Small intestine (tissue), 16 donors: ENCODE measurements at places on chromosomes 2 and 18.

DNA sequence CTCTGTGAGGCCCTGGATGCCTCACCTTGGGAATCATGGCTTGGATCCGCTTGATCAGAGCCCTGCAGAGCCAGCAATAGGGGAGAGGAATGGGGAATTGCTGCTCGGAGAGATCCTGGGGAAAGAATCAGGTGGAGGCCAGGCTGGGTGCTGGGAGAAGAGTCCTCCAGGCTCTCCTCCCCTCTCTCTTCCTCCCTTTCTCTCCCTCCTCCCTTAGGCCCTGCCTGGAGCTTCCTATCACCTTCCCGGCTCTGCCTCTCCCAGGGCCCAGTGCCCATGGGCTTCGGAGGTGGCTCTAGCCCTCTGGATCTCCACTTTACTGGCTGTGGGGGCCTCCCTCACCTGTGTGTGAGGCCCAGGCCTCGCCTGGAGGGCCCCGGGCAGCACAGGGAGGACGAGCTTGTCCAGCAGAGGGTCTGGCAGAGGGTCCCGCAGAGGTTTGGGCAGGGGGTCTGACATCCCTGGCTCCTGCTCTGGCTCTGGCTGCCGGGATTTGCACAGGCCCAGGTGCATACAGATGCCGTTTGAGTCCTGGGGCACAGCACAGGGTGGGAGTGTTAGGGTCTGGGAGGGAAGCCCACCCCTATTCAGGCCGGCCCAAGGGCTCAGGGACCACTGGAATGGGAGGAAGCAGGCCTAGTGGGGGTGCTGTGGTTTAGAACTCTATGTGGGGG lies 2.6 kb downstream of the SFTPB start:
- no peak for DNase-seq
- H3K4me3 ChIP-seq = no peak overlapping the region
- no peaks in the 10 kb centered on the region for H3K27me3 ChIP-seq
- peaks cover 3% of the 10 kb centered on the region for H3K36me3 ChIP-seq
- no peak overlapping the region for H3K27ac ChIP-seq

- no peak overlapping the region for H3K27ac ChIP-seq
- no peaks in the 10 kb centered on the region for H3K4me1 ChIP-seq
- DNase-seq = no peak
- no peaks in the 10 kb centered on the region for H3K27me3 ChIP-seq
- no peak overlapping the region for H3K4me3 ChIP-seq
- H3K36me3 ChIP-seq = no peaks in the 10 kb centered on the region
Measured at GRCh38 chr2:215697003-215697402, 261.1 kb upstream of the FN1 start.

- DNase-seq = no peak
- no peaks in the 10 kb centered on the region for H3K27me3 ChIP-seq
- H3K4me1 ChIP-seq = no peaks in the 10 kb centered on the region
- no peaks in the 10 kb centered on the region for H3K36me3 ChIP-seq
- no peak overlapping the region for H3K4me3 ChIP-seq
Measured at GRCh38 chr2:26313446-26313845, 32.5 kb upstream of the SELENOI start.

- no peaks in the 10 kb centered on the region for H3K4me1 ChIP-seq
- no peak for DNase-seq
- no peak overlapping the region for H3K27ac ChIP-seq
- H3K36me3 ChIP-seq = no peaks in the 10 kb centered on the region
Measured at GRCh38 chr2:71791501-71792135, 338.3 kb downstream of the DYSF start.

GRCh38 chr2:169415233-169415748 lies 53.0 kb upstream of the LRP2 start:
- no peaks in the 10 kb centered on the region for H3K4me1 ChIP-seq
- H3K36me3 ChIP-seq = no peaks in the 10 kb centered on the region
- DNase-seq = no peak
- H3K27me3 ChIP-seq = peaks cover 2% of the 10 kb centered on the region
- H3K4me3 ChIP-seq = no peak overlapping the region

- no peak overlapping the region for H3K4me3 ChIP-seq
- H3K4me1 ChIP-seq = no peaks in the 10 kb centered on the region
- no peak overlapping the region for H3K27ac ChIP-seq
- no peaks in the 10 kb centered on the region for H3K36me3 ChIP-seq
- peak; percentile 18 for DNase-seq
Measured at GRCh38 chr18:40935423-40935822, 1019.6 kb upstream of the PIK3C3 start.

GRCh38 chr2:75592030-75592429 lies 31.3 kb upstream of the EVA1A start:
- H3K27me3 ChIP-seq = no peaks in the 10 kb centered on the region
- no peak overlapping the region for H3K27ac ChIP-seq
- no peaks in the 10 kb centered on the region for H3K36me3 ChIP-seq
- H3K4me1 ChIP-seq = no peaks in the 10 kb centered on the region
- H3K4me3 ChIP-seq = no peak overlapping the region
- DNase-seq = no peak

DNA sequence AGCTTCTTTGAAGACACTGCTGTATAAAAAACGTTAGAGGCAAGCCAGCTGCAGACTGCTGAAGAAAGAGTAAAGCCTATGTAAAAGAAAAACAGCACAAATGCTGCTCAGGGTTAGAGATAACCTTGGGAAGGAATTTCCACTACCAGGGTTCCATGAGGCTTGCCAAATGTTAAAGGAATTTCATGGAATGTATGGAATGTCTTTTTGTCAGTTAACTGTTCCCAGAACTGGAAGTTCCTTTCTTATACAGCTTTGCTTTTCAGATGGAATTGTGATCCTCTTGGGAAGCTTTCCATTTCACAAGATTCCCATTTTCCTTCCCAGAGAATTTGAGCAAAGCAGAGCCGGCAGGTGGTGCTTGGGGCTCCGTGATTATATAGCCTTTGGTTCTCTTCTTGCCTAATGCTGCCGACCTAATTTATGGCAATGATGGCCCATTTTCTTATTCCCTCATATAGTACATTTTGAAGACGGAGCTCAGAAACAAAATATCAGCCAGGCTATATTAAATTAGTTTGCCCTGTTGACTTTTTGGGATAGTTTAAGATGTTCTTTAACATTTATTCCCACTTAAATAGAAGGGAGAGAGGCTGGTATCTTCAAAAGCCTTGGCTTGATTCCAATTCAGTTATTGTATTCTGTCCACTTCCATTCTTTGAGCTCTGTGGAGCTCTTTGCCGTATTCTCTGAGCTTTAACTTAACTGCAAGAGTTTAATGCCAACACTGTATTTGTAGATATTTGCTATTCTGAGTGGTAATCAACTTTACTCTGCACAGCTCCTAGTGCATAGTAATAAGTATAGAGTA lies 162.3 kb downstream of the PHLPP1 start:
- H3K4me3 ChIP-seq = no peak overlapping the region
- no peaks in the 10 kb centered on the region for H3K27me3 ChIP-seq
- H3K27ac ChIP-seq = no peak overlapping the region
- no peaks in the 10 kb centered on the region for H3K36me3 ChIP-seq

DNA sequence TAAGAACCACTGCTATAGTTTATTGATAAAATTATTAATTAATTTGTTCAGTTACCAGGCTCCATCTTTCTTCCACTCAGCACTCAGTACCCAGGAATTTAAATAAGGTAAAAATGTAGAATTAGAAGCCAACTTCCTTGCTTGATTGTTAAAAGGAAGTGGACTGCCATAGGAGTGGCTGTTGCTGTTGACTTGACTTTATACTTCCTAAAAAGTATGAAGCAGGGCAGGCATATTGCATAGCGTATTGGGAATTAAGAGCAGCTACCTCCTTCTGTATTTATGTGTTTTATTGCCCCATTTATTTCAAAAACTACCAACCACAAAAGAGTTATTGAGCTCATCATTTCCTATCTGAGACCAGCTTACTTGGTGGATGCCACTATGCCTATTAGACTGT lies 27.9 kb downstream of the PSMD1 start:
- no peaks in the 10 kb centered on the region for H3K27me3 ChIP-seq
- no peak overlapping the region for H3K27ac ChIP-seq
- no peak for DNase-seq
- peaks cover 16% of the 10 kb centered on the region for H3K4me1 ChIP-seq
- H3K36me3 ChIP-seq = peaks cover 42% of the 10 kb centered on the region

DNA sequence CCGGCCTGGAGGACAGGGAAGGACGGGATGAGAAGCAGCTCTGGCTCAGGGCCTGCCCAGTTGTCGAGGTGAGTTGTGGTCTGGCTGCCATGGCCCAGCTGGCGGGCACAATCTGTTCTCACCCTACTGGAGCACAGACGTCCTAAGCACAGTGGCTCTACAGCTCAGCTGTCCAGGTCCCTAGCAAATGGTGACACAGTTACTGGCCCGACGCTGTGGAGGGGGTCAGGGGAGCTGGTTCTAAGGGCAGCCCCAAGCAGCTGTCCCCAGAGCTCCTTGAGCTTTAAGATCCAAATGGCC lies 32.9 kb downstream of the KCNK3 start:
- H3K27me3 ChIP-seq = no peaks in the 10 kb centered on the region
- no peak overlapping the region for H3K4me3 ChIP-seq

- H3K4me3 ChIP-seq = no peak overlapping the region
- no peaks in the 10 kb centered on the region for H3K27me3 ChIP-seq
Measured at GRCh38 chr2:217593732-217594131, 409.1 kb downstream of the TNS1 start.

DNA sequence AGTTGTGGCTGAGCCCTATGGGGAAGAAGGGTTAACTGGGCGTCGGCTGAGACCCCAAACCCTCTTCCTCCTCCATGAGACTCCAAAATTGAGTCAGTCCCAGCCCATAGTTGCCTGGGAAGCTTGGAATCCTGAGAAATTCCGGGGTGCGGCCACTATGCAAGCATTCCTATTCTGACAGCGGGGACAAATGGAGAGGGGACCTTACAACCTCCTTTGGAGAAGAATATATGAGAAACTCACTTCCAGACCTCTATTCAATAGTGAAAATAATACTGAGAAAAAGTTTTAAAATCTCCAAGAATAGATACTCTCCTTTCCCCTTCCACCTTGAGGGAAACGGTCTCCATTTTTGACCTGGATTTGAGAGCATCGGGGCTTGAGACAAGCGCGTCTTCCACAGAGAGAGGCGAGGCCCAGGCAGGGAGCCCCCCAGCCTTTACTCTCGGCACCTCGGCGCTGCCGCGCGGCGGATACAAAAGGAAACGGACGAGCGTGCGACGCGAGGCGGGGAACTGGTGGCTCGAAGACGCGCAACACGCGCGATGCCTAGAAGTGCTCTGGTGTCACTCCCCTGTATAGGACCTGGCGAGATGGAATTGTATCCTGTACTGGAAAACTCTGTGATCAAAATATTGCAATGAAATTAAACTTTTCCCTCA lies 11.1 kb downstream of the NR4A2 start:
- peak overlapping the region; percentile 8 for H3K4me3 ChIP-seq
- DNase-seq = peak; percentile 53
- no peaks in the 10 kb centered on the region for H3K36me3 ChIP-seq
- H3K27me3 ChIP-seq = no peaks in the 10 kb centered on the region
- peaks cover 4% of the 10 kb centered on the region for H3K4me1 ChIP-seq

DNA sequence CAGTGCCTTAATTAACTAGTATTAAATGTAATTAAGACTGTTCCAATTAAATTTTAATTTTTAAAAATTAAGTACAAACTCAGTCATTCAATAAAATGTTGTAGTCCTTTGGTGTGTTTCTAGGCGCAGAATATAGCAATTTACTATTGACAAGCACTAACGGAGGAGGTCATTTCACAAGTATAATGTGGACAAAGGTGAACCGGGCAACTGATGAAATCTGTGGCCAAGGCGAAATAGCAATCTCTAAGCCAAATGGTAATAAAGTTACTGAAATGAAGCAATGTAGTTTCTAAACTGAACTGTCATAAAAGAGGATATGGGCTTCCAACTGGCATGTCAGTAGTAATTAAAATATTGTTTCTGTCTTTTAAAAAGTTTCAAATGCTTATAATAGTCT lies 27.5 kb downstream of the FIGN start:
- H3K4me3 ChIP-seq = no peak overlapping the region
- no peaks in the 10 kb centered on the region for H3K36me3 ChIP-seq
- DNase-seq = no peak
- no peaks in the 10 kb centered on the region for H3K27me3 ChIP-seq
- no peak overlapping the region for H3K27ac ChIP-seq

- no peaks in the 10 kb centered on the region for H3K4me1 ChIP-seq
- peak; percentile 13 for DNase-seq
- H3K36me3 ChIP-seq = no peaks in the 10 kb centered on the region
- H3K27me3 ChIP-seq = no peaks in the 10 kb centered on the region
- no peak overlapping the region for H3K27ac ChIP-seq
Measured at GRCh38 chr18:59021500-59021899, 118.2 kb upstream of the SEC11C start.

- H3K27ac ChIP-seq = no peak overlapping the region
- H3K4me3 ChIP-seq = no peak overlapping the region
- no peaks in the 10 kb centered on the region for H3K36me3 ChIP-seq
- H3K4me1 ChIP-seq = no peaks in the 10 kb centered on the region
- DNase-seq = no peak
Measured at GRCh38 chr18:58591286-58591685, 37.6 kb downstream of the ALPK2 start.

DNA sequence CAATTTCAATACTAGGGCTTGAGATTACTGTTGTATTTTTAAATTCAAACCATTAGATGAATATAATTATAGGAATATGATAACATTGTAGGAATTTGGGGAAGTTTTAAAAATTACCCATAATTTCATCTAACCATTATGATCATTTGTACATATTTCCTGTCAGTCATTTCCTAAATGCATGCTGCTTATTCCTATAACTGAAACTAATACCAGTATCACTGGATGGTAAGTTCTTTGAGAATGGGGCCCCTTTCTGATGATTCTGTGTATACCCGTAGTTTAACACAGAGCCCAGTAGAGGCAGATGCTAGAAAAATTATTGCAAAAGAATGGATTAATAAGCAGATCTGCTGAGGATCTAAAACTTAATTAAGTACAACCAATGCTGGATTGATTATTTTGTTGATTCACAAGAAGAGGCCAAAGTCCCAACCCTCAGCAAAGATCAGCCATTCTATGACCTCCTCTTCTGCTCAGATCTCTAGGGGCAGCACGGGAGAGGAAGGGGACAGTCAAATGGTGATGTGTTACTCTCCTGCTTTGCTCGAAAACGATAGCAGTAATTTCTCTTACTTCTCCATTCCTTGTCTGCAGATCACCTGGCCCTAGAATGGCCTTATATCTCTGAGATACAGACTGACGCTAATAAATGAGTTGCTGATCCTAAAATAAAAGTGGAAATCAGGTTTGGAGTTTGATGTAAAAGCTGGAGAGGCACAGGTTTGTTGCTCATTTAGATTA lies 69.5 kb upstream of the PELI1 start:
- peaks cover 2% of the 10 kb centered on the region for H3K4me1 ChIP-seq
- H3K27me3 ChIP-seq = no peaks in the 10 kb centered on the region
- DNase-seq = peak; percentile 37
- H3K27ac ChIP-seq = peak overlapping the region; percentile 44

- no peak for DNase-seq
- H3K27ac ChIP-seq = no peak overlapping the region
- no peak overlapping the region for H3K4me3 ChIP-seq
Measured at GRCh38 chr2:20173064-20173463, 51.9 kb downstream of the SDC1 start.

DNA sequence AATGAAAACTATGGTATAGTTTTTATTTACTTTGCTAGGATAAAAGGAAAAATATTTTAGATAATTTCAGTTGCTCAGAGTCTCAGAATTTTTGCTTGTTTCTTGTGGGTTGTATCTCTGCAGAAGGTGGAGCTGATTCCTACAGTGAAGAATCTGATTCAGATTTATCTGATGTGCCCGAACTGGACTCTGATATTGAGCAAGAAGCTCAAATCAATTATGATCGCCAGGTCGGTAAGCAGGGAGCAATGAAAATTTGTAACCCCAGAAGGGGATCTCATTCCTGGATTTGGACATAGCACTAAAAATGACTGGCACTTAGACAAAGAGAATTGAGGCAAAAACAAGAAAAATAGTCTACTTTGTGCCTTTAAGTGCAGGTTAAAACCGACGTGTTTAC lies 140.2 kb downstream of the EML6 start:
- no peaks in the 10 kb centered on the region for H3K4me1 ChIP-seq
- H3K4me3 ChIP-seq = no peak overlapping the region
- no peak for DNase-seq
